Common myeloid progenitor, CD34-positive (primary cell): ENCODE measurements at places on chromosomes 7 and 10.

DNA sequence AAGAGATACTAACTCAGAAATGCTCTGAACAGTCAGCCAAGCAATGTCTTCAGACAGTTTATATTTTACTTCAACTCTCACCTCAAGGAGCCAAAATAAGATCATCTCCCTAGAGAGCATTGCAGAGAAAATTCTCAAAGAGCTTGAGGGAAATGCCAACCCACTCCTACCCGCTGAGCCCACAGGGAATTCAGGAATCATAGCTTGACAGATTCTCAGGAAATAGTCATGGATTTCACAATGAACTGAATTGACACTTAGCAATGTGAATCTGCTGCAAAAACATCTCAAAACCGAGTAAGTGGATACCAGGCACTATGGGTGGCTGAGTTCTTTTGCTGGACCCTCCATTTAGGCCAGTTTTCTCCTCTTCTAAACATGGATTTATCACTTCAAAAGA lies 9.8 kb upstream of the PLAC9 start:
- no peak for DNase-seq

DNA sequence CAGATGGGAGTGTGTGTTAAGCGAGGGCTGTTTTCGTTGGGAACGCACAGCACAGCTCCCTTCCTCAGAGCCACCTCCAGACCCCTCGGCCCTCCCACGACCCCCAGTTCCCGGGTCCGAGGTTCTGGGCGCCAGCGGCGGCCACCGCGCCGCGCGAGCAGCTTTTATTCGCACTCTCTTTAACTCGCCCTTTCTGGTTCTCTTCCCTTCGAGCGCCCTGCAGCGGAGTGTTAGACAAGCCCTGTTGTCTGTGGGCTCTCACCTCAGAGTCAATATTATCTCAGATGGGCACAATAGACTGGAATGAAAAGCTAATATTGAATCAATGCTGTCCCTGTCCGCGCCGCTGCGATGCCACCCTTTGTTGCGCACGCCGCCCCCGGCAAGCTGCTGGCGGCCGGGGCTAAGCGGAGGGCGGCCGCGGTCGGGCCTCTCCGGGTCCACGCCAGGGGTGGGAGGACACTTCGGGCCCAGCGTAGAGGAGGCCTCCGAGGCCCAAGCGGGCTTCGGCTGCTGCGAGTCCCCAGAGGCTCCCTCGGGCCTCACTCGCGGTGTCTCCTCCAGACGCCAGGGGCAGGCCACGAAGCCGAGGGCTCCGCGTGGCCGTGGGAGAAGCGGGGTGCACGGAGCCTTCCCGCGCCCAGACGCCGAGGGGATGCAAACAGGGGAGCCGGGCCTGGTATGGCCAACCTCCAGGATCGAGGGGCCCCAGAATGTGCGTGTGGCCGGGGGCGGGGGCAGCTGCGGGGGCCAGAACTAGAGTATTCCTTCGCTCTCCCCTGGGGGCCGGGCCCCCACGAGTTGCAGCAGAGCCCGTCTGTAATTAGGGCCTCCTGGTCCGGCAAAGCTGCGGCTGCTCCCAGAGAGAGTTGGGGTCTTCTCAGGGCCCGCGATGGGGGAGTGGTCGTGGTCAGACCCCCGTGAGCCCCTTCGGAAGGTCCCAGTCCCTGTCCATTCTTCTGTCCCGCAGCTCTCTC lies 7.9 kb upstream of the EMX2 start:
- DNase-seq: no peak

DNA sequence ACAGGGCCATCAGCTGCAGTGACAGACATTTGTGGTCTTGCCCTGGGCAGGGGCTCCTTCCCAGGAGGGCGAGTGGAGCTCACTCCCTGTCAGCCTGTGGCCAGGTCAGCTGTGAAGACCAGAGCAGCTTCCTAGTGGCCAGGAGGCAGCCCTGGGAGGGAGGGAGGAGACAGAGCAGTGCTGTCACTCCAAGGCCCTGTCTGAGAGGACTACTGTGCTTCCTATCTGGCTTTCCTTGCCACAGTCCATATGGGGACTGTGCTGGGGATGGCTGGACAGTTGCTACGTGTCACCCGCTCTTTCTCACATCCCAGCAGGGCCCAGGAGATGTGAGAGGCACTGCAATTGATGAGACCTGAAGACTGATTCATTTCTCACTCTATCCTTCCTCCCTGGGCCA lies 15.2 kb upstream of the ADCYAP1R1 start:
- no peak for DNase-seq

DNA sequence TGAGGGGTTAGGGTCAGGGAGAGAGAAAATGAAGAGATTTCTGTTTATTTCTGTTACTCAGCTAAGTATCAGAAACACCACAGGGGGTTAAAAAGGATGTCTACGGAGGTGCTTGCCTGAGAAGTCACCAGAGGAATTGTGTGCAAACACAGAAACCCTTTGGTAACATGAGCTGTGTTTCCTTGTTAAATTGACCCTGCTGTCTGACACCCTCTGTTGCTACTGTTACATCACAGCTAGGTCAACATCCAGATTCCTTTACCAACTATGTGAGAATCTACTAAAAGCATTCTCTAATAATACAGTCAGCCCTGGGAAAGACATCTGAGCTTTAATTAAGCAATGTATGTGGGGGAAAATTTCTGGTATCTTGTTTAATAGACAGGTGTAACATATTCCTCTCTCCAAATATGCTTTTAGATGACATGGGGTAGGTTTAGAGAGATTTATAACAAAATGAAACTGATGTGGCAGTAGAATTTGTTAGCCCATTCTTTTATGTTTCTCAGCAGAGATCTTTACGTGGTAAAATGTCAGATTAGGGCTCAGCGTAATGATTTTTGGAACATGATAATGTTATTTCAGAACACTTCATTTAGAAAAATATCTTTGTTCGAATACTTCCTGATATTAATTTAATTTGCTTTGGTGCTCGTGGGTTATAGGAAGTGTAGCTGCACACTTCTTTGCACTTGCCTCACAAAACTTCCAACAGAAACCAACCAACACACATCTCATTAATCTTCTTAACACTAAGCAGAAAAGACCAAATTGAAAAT lies 168.0 kb upstream of the AHR start:
- DNase-seq: peak; percentile 30

GRCh38 chr10:43292755-43293676 lies 26.2 kb upstream of the RASGEF1A start:
- peak; percentile 56 for DNase-seq

GRCh38 chr7:77425101-77426051 lies 9.2 kb upstream of the GSAP start:
- no peak for DNase-seq

DNA sequence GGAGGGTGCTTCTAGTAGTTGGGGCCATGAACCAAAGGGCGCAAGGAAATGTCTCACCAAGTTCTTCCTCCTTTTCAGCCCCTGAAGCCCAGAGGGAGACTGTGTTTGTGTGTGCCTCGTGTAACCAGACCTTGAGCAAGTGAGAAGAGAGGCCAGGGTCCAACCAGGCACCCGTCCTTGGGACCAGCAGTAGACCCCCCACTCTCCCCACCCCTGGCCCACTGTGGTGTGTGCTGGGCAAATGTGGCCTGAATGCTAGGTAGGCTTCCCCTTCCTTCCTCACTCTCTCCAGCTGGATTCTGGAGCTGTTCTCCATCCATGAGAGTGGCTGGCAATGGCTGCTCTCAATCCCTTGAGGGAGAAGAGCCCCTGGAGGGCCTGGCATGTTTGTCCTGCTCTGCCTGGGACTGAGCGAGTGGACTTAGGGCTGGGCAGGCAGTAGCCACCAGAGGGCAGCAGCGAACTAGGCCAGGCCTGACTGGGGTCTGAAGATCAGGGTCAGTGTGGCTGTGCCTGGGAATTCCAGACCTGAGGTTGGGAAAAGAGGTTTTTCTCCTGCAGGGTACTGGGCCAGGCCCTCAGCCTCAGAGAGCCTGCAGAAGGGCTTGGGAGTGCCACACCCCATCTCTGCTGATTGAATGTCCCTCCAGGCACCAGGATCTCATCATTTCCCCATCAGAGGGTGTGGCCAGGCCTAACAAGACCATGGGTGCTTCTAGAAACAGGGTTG lies 12.5 kb downstream of the SFRP5 start:
- peak; percentile 54 for DNase-seq

GRCh38 chr7:128727239-128727638 lies 11.9 kb upstream of the CALU start:
- no peak for DNase-seq

- no peak for DNase-seq
Observed at GRCh38 chr7:23520582-23520981, 11.2 kb downstream of the TRA2A start.

DNA sequence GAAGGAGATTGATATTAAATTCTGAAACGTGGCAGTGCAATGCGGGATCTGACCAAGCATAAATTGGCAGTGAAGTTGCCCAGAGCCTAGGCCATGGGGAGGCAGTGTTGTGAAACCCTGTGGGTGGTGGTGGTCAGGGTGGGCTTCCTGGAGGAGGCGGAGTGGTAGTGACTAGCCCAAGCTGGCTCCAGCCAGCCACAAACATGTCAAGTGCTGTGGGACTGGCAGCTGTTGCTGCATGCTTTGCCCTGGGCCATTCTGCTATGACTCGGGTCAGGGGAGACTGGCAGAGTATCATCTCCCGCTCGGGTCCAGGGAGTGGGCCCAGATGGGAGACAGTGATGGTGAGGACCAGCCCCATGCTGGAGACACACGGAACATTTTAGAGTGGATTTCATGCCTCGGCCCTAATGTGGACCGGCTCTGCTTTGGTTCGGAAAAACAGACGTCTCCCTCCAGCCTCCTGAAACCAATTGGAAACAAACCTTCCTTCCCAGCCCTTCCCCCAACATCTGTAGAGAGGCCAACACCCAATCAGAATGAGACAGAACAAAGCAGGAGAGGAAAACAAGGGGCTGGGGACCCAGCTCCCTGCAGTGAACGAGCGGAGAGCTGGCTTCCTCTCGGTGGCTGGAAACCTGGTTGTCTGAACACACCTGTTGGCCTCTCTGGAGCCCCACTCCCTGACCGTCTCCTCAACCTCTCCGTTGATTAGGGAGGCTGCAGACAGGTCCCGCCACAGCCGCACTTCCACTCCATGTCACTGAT lies 58.2 kb downstream of the TMEM270 start:
- no peak for DNase-seq

DNA sequence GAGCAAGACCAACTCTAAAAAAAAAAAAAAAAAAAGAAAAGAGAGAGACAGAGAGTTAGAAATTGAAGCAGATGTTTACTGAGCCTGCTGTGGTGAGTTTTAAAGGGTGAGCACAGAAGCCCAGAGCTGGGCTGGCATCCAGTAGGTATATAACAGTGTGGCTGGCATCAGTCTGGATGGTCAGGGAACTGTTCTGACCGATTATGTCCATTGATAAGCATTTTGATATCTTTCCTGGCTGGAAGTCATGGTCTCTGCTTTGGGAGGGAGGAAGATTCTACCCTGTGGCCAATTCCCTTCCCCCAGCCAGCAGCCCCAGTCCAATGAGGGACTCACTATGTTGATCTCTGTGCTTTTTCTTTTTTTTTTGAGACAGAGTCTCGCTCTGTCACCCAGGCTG lies 65.2 kb upstream of the PODXL start:
- DNase-seq: no peak

DNA sequence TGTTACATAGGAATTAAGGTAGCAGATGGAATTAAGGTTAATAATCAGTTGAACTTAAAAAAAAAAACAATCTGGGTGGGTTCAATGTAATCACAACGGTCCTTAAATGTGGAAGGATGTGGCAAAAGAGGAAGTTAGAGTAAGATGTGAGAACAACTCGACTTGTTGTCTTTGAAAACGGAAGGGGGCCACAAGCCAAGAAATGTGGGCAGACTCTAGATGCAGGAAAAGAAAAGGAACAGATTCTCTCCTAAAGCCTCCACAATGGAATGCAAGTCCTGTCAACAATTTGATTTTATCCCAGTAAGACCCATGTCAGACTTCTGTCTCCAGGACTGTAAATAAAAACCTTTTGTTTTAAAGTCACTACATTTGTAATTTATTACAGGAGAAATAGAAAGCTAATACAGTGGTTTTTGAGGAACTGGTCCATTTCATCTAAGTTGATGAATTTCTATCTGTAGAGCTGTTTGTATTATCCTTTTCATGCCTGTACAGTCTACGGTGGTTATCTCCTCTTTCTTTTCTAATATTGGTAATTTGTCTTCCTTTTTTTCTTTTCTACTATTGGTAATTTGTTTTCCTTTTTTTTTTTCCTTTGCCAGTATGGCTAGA lies 8.6 kb downstream of the MCMBP start:
- DNase-seq: peak; percentile 34

GRCh38 chr10:8502573-8502972 lies 448.1 kb downstream of the GATA3 start:
- DNase-seq: no peak

DNA sequence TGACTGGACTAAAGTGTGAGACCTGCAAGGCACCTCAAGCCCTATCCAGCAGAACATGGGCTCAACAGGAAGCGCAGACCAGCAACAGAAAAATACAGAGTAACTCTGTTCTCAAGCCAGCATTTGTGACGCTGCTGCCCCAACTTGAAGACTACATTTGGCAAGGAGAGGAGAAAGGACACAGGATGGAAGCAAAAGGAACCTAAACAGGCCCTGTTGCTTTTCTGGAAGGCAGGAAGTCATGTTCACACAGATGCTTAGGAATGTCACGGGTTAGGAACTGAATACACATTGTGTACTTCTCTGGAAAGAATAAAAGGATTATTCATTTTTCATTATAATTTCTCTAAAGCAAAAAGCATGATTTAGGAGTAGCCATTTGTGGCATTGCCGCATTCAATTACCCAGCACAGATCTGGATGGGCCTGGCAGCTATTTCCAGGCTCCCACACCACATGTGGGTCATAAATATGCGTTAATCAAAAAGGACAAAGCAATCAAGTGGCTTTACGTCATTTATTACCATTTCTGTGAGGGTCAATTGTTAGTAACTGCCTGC lies 19.8 kb upstream of the TOMM7 start:
- no peak for DNase-seq

DNA sequence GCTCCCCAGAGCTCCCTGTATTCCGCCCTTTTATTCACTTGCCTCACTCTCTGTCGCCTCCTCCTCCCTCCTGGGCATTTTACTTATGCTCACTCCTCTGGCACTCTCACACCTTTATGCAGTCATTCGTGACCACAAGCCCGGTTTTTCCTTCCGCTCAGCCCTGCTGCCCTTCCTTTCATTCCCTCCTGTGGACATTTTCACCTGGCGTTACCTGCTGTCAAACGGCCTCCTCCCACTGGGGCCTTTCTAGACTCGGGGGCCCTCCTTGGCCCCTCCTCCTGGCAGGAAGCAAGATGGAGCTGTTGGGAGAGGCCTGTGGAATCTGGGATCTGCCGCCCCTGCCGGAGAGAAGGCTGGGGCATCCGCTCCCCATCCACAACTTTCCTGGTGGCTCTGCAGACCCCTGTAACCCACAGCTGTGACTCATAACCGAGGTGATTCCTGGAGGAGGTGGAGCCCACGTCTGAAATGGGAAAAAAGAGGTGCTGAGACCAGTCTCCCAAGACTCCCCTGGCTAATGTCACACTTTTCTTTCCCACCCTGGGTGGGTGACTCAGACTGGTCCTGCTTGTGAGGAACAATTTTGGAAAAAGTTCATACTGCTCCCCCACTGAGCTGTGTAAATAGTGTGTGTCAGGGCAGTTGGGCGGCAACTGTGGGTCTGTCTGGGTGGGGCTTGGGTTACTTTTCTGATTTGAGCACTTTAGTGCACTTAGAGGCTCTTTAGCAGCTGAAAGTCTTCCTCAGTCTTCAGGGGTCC lies 1.2 kb downstream of the VCL start:
- DNase-seq: no peak

- no peak for DNase-seq
Observed at GRCh38 chr10:33224251-33224965, 110.1 kb downstream of the NRP1 start.

- no peak for DNase-seq
Observed at GRCh38 chr7:152541892-152542291, 106.1 kb upstream of the KMT2C start.
